T47D (cell line): ENCODE measurements at places on chromosomes 2 and 18.

DNA sequence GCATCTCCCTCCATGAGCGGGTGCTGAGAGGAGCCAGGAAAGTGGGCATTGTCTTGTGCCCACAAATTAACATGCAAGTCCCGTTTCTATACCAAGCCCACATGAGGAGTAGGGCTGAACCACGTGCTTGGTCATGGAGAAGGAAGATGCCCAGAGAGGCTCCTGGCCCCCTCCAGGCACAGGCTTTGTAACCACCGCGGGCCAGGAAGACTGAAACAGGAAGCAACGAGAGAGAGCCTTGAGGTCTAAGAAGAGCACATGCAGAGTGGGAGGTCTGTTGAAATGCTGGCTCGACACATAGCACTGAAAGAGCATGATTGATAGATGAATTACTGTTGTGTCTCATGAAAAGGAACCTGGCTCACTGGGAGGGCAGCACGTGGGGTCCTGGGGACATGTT, 36.3 kb downstream of the VWA3B start:
- DNase-seq, result no peak

GRCh38 chr2:38217401-38218188, 141.6 kb upstream of the CYP1B1 start:
- no peak for DNase-seq

- no peak for DNase-seq
These were observed 29.1 kb upstream of the RNU4ATAC start for GRCh38 chr2:121501554-121501953.

DNA sequence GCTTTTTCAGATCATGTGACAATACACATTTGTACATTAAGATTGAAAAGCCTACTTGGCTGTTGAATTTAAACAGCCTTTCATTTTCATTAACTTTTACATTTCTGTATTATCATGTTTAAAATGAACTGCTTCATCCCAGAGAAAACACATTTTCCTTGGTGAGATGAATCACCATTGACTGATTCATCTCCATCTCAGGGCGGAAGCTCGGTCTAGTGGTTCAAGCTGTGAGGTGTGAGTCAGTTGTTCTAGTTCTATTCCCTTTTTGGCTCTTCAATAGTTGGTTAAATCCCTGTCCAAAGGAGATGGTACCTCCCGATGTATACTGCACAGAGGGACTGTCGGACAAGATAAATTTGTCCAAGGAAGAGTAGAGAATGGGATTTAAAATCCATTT, 189.7 kb downstream of the ADCYAP1 start:
- DNase-seq, result no peak

- no peak for DNase-seq
These were observed 100.8 kb downstream of the CLIP4 start for GRCh38 chr2:29215739-29216608.

DNA sequence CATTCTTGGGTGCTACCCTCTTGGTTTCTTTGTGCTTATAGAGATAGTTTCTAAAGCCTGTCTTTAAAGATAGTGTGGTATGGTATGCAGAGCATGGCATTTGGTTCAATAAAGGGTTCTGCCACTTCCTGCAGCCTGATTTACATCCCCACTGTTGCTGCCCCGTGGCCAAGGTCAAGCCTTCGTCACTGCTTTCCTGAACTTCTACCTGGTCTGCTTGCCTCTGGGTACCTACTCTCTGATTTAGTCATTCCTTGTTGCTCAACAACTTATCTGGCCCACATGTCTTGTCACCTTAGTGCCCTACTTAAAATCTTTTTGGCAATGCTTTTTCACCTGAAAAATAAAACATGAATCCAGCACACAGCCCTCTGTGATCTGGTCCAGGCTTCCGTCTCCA, 352.9 kb downstream of the LPIN1 start:
- DNase-seq, result no peak
